ENCODE measurements at places on chromosomes 1 and 21. TPM values are rescaled to one million over a fixed set of nuclear protein-coding genes. Genes with fewer than 3 reads are reported as not detected.

DNA sequence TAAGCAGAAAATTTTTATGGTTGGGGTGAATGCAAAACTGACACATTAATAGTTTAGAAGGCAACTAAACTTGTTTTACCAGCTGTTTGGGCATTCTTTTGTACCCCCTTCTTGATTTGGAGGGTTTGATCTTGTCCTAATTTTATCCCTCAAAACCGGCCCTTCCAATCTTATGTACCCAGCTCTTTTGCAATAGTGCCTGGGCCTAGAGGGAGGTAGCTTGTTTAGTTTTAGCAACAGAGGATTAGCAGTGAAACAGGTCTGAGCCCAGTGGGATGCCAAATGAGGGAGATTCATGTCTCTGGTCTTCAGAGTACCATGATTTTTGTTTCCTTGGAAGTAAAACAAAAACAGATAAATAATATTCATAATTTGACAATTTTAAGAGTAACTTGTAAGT lies 45.1 kb downstream of the CRP start:
- peaks cover 4% of the 10 kb centered on the region for H3K36me3 ChIP-seq
- H3K27me3 ChIP-seq, result peaks cover 40% of the 10 kb centered on the region
- DNase-seq, result no peak
- no peaks in the 10 kb centered on the region for H3K4me1 ChIP-seq
- H3K27ac ChIP-seq, result no peak overlapping the region

DNA sequence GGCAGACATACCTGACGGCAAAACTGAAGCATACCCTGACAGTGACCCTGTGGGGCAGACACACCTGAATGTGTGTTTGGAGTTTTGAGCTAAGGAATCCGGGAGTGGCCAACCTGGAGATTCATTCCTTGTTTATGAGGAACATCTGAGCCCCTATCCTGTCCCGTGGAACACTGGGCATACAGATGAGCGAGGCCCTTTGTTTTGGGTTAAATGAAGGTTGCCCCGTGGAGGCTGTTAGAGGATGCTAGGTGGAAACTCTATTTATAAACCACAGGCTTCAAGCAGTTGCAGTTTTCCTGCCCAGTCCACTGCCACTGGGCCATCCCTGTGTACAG lies 18.1 kb downstream of the GALNT2 start:
- H3K4me1 ChIP-seq, result peaks cover 98% of the 10 kb centered on the region
- peak overlapping the region; percentile 23 for H3K4me3 ChIP-seq
- peak overlapping the region; percentile 98 for H3K27ac ChIP-seq
- DNase-seq, result no peak
- no peaks in the 10 kb centered on the region for H3K27me3 ChIP-seq

GRCh38 chr1:162470216-162470615 lies 27.4 kb upstream of the UHMK1 start:
- no peak overlapping the region for H3K4me3 ChIP-seq
- H3K4me1 ChIP-seq, result no peaks in the 10 kb centered on the region
- no peak for DNase-seq
- peaks cover 2% of the 10 kb centered on the region for H3K36me3 ChIP-seq

GRCh38 chr21:45409466-45410150 lies 4.6 kb downstream of the COL18A1 start:
- DNase-seq, result peak; percentile 73
- H3K4me1 ChIP-seq, result peaks cover 59% of the 10 kb centered on the region
- peak overlapping the region; percentile 68 for H3K27ac ChIP-seq
- H3K27me3 ChIP-seq, result no peaks in the 10 kb centered on the region
- H3K36me3 ChIP-seq, result no peaks in the 10 kb centered on the region

DNA sequence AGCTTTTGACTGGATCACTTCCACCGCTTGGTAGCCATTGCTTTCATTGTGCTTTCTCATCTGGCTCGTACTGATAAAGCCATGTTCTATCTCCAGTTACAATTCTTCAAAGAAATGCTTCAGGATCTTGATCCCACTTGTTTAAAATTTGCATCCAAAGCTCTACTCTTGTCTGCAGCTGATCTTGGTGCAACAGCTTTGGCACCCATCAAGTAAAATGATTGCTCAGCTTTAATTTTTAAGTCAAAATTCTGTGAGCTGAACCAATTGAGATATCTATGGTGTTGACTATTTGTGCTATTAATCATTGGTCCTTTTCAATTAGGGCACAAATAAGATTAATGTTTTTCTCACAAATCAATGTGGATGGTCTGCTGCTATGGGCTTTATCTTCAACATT lies 54.8 kb upstream of the DUSP10 start:
- no peak overlapping the region for H3K27ac ChIP-seq
- H3K4me3 ChIP-seq, result no peak overlapping the region
- H3K27me3 ChIP-seq, result peaks cover 2% of the 10 kb centered on the region
- no peaks in the 10 kb centered on the region for H3K4me1 ChIP-seq

- H3K4me1 ChIP-seq, result no peaks in the 10 kb centered on the region
- H3K27me3 ChIP-seq, result peaks cover 10% of the 10 kb centered on the region
- no peak for DNase-seq
- peaks cover 12% of the 10 kb centered on the region for H3K36me3 ChIP-seq
- H3K4me3 ChIP-seq, result no peak overlapping the region
These were observed 19.1 kb downstream of the GPR88 start for GRCh38 chr1:100556925-100557605.

- H3K27ac ChIP-seq, result no peak overlapping the region
- peaks cover 3% of the 10 kb centered on the region for H3K27me3 ChIP-seq
- H3K4me1 ChIP-seq, result no peaks in the 10 kb centered on the region
These were observed 133.0 kb upstream of the SAMSN1 start for GRCh38 chr21:14678973-14679574.

GRCh38 chr1:209802117-209802779 lies 3.7 kb downstream of the IRF6 start:
- H3K27ac ChIP-seq, result no peak overlapping the region
- H3K27me3 ChIP-seq, result peaks cover 43% of the 10 kb centered on the region
- no peak for DNase-seq
- H3K4me3 ChIP-seq, result no peak overlapping the region
- peaks cover 16% of the 10 kb centered on the region for H3K4me1 ChIP-seq
- H3K36me3 ChIP-seq, result no peaks in the 10 kb centered on the region

GRCh38 chr1:203453616-203454015 lies 22.0 kb upstream of the PRELP start:
- H3K27me3 ChIP-seq, result no peaks in the 10 kb centered on the region
- H3K4me1 ChIP-seq, result peaks cover 61% of the 10 kb centered on the region
- H3K4me3 ChIP-seq, result no peak overlapping the region
- no peak for DNase-seq
- H3K36me3 ChIP-seq, result no peaks in the 10 kb centered on the region
- H3K27ac ChIP-seq, result peak overlapping the region; percentile 22

Gene FAM72B
- 1.3 TPM for total RNA-seq

DNA sequence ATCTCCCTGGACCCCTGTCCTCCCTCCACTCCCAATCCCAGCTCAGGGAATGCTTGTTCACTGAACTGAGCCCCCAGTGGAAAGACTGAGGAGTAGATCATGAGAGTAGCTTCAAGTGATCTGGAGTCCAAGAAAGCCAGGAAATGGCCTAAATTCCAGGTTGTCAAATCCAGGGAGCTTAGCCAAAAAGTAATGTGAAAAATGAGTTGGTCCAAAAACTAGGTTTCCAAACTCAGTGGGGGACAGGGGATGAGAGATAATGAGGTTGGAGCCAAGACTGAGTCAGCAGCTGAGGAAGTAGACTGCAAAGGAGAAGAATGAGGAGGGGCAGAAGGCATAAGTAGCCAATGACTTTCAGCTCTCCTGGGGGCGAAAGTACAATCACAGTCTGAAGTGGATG lies 284.1 kb upstream of the BEND5 start:
- H3K27ac ChIP-seq, result no peak overlapping the region
- H3K27me3 ChIP-seq, result no peaks in the 10 kb centered on the region
- H3K4me3 ChIP-seq, result no peak overlapping the region
- no peaks in the 10 kb centered on the region for H3K36me3 ChIP-seq
- DNase-seq, result no peak
- H3K4me1 ChIP-seq, result no peaks in the 10 kb centered on the region

- H3K27me3 ChIP-seq, result no peaks in the 10 kb centered on the region
- H3K27ac ChIP-seq, result peak overlapping the region; percentile 96
- H3K36me3 ChIP-seq, result peaks cover 4% of the 10 kb centered on the region
- no peak for DNase-seq
These were observed 2.6 kb downstream of the KDM1A start for GRCh38 chr1:23021834-23022233.

Gene CCDC24
- 6.8 TPM for total RNA-seq

Gene DUSP12
- 19.3 TPM for total RNA-seq

- no peak overlapping the region for H3K27ac ChIP-seq
- no peaks in the 10 kb centered on the region for H3K27me3 ChIP-seq
- DNase-seq, result no peak
- H3K4me3 ChIP-seq, result no peak overlapping the region
- H3K36me3 ChIP-seq, result peaks cover 5% of the 10 kb centered on the region
These were observed 6.1 kb downstream of the FLVCR1 start for GRCh38 chr1:212864201-212864600.

- no peak for DNase-seq
- no peaks in the 10 kb centered on the region for H3K27me3 ChIP-seq
- H3K4me1 ChIP-seq, result peaks cover 24% of the 10 kb centered on the region
- H3K36me3 ChIP-seq, result peaks cover 19% of the 10 kb centered on the region
- no peak overlapping the region for H3K4me3 ChIP-seq
These were observed 27.4 kb downstream of the MAP7D1 start for GRCh38 chr1:36183309-36183856.

- H3K27ac ChIP-seq, result no peak overlapping the region
- H3K36me3 ChIP-seq, result no peaks in the 10 kb centered on the region
- no peaks in the 10 kb centered on the region for H3K27me3 ChIP-seq
- H3K4me1 ChIP-seq, result no peaks in the 10 kb centered on the region
These were observed 100.1 kb upstream of the C1orf174 start for GRCh38 chr1:3999941-4000735.

DNA sequence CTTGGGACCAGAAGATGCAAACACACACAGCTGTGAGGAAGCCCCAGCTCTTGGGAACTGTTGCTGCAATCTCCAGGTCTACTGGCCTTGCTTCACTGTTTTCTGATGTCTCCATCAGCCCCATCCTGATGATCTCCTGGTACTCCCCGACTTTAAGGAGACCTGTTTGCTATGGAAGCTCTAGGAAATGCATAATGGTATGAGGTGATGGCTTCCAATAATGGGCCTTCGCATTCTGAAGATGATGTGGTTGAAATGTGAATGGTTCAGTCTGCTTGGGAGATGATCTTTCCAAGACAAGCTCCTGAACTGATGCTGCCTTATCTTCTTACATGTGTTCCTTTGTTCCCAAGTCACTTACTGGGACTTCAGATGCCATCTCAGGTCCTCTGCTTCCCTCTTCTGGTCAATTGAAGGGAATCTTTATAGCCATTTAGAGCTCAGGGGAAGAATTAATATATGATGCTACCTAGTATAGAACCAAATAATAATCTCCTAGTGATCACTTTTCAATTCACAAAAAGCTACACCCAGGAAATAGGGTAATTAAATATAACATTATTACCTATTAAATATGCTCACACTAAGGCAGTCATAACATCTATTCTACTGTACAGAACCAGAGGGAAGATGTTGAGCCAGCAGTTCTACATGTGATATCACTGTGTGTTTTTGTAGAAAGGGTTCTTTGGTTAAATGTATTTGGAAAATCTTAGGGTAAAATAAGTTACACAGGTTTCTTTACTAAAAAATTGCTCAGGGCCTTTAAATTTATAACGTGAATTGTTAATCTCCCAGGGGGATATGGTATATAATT lies 73.9 kb upstream of the VTCN1 start:
- no peaks in the 10 kb centered on the region for H3K27me3 ChIP-seq
- H3K4me1 ChIP-seq, result no peaks in the 10 kb centered on the region
- no peak overlapping the region for H3K27ac ChIP-seq
- H3K4me3 ChIP-seq, result no peak overlapping the region
- no peak for DNase-seq

DNA sequence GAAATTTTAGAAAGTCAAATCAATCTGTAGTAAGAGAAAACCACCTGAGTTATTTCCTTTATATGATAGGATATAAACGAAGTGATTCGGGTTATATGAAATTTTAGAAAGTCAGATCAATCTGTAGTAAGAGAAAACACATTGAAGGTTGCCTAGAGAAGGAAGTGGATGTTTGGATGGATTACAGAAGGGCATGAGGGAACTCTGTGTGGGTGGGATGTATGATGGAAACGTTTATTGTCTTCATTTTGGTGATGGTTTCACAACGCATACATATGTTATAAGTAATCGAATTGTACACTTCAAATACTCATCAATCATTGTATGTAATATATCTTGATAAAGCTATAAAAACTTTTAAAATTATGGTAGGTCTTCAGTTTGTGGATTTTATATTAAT lies 5.1 kb downstream of the CR1 start:
- peaks cover 46% of the 10 kb centered on the region for H3K27me3 ChIP-seq
- no peak overlapping the region for H3K4me3 ChIP-seq
- H3K36me3 ChIP-seq, result no peaks in the 10 kb centered on the region
- DNase-seq, result no peak
- peaks cover under 1% of the 10 kb centered on the region for H3K4me1 ChIP-seq
- no peak overlapping the region for H3K27ac ChIP-seq

Gene SPATA1
- 1.0 TPM for total RNA-seq

DNA sequence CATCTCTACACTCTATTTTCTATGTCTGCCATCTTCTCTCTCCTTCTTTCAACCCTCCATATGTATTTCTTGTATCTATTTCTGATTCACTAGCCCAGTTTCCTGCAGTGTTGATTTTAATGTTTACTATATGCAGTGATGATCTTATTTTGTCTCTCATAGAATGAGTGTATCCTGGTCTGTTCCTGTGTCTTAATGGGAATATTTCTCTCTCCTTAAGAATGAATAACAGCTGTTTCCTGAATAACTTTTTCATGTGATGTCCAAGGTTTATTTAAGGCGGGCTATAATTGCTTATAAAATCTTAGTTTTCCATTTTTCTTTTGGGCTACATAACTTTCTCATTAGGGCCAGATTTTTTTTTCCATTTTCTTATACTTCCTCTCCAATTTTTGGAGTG lies 144.5 kb downstream of the C1orf21 start:
- no peak overlapping the region for H3K4me3 ChIP-seq
- no peaks in the 10 kb centered on the region for H3K27me3 ChIP-seq
- peaks cover 3% of the 10 kb centered on the region for H3K4me1 ChIP-seq
- DNase-seq, result no peak

Measured in chondrocyte (in vitro differentiated cells).